Activated naive CD4-positive, alpha-beta T cell treated with Interleukin-2 at 50 U/mL for 16 hours (primary cell): ENCODE measurements at places on chromosomes 11 and 22.
A peak's percentile ranks its signal among the peaks of the same experiment; 100 is the strongest.

DNA sequence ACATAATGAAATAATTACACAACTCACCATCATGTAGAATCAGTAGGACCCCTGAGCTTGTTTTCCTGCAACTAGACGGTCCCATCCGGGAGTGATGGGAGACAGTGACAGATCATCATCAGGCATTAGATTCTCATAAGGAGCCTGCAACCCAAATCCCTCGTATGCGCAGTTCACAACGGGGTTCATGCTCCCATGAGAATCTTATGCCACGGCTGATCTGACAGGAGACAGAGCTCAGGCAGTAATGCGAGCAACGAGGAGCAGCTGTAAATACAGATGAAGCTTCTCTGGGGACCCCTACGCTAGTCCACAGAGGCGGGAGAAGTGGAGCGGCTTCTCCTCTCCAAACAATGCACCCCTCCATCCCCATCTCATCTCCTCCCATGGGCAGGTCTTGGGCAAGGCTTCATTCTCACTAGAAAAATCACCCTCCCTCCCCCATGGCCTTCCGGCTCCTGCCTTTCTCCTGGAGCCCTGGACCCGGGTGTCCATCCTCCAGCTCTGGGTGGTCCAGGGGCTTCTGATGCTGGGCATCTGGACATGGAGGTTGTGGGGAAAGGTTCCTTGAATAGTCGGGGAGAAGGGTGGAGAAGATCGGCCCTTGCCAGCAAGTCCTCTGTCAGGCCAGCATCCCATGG is 16.2 kb upstream of the RAC2 start:
- no peak for DNase-seq

DNA sequence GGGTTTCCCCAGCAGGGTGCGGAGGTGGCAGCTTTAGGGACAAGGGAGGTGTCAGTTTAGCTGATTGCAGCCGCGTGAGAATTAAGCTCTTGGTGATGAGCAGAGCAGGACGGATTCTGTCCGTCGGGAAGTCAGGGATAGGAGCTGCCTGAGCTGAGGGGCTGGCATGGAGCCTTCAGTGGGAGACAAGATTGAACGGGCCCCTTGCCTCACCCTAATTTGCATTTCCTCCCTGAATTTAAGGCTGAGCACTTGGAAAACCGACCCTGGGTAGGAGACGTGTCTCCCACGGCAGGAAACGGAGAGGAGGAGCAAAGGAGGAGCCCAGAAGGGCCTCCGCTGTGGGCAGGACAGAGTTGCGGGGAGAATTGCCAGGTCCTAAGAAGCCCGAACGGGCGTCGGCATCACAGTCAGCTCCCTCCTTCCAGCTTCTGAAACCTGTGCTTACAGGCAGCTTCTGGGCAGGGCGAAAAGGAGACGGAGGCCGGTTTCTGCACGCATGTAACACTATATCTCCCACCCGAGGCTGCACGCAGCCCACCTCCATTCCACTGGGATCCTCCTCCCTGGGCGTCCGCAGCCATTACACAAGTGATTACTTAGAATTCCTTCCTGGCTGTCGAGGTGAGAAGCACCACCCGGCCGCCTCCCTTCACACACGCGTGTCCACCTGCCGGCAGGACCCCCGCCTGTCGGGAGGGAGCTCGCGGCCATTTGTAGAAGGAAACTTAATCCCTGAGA is 345.8 kb downstream of the BRD1 start:
- no peak for DNase-seq

GRCh38 chr11:104570078-104570701 is 328.1 kb downstream of the CASP12 start:
- no peak for DNase-seq

- DNase-seq = no peak
Measured at GRCh38 chr22:31177420-31178162, 17.6 kb downstream of the RNF185 start.

- DNase-seq = no peak
Measured at GRCh38 chr22:26172389-26172990, 3.2 kb downstream of the SEZ6L start.

DNA sequence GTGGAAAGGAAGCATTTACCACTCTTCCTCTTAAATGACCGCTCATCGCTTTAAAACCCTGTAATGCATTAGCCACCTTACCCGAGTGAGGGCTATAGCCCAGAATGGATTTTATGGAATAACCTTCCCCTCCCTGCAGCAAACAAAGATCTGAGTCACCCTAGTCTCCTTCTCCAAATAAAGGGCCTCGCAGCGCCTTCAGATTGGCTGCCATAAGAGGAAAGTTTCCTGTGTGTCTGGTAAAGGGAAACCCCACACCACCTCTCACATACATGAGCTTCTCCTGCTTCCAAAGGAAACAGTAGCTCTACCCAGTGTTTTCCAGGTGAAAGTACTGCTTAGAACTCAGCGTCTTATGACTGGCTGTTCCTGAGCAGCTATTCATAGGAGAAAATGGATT is 47.8 kb downstream of the PPP2R1B start:
- no peak for DNase-seq

GRCh38 chr22:35921777-35922176 is 106.8 kb downstream of the RBFOX2 start:
- DNase-seq = peak; percentile 23

DNA sequence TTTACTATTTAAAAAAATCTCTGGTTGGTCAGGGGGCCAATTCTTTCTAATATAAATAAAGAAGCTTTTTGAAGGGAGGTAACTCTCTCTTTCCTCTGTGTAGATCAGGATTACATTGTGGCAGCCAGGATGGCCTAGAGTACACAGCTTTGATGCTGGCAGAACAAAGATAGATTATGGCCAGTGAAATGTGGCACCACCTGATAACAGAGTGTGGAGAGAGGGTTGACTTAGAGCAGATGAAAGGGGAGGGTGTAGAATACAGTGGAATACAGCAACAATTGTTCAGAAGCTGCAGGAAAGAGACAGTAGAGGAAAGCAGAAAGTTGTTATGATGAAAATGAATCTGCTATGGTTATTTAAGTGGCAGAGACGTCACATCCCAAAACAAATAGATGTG is 99.0 kb downstream of the FAR1 start:
- no peak for DNase-seq

- DNase-seq = no peak
Measured at GRCh38 chr11:75169101-75169885, 18.4 kb downstream of the SLCO2B1 start.

DNA sequence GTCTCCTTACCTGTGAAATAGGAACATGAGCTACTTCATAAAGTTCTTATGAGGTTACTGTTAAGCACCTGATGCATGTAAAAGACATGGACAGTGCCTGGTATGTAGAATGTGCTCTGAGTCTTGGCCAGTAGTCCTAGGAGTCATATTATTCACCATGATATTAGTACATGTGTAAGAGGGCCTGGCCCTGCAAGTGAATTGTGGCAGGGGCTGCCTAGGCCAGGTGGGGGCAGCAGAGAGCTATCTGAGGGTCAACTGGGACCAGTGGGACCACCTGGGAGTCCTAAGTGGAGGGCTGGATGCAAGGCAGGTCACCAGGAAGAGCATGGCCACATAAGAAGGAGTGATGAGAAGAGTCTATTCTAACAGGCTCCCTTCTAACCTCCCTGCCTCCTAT is 529.5 kb downstream of the SOX6 start:
- DNase-seq = no peak

GRCh38 chr11:122795307-122795706 is 43.0 kb upstream of the CRTAM start:
- DNase-seq = no peak

GRCh38 chr11:62061356-62062222 is 62.2 kb upstream of the INCENP start:
- no peak for DNase-seq

GRCh38 chr22:48602805-48603518 is 1224.7 kb downstream of the BRD1 start:
- DNase-seq = no peak

DNA sequence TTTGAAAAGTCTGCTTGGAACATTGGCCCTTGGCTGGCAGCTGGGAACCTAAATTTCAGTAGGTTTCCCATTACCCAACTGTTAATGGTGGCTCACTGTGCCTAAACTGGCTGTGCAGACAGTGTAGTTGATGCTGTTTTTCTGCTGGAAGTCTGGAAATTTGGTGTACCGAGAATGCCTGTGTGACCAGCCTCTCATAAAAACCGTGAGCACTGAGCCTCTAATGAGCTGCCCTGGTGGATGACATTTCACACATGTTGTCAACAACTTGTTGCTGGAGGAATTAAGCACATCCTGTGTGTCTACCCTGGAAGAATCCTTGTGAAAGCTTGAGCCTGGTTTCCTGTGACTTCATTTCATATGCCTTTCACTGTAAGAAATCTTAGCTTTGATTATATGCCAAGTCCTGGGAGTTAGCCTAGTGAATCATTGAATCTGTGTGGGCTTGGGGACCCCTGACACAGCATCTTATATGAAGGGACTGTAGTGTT is 131.1 kb downstream of the LDLRAD3 start:
- DNase-seq = no peak

GRCh38 chr11:27677108-27677507 is 23.1 kb downstream of the BDNF start:
- DNase-seq = no peak

DNA sequence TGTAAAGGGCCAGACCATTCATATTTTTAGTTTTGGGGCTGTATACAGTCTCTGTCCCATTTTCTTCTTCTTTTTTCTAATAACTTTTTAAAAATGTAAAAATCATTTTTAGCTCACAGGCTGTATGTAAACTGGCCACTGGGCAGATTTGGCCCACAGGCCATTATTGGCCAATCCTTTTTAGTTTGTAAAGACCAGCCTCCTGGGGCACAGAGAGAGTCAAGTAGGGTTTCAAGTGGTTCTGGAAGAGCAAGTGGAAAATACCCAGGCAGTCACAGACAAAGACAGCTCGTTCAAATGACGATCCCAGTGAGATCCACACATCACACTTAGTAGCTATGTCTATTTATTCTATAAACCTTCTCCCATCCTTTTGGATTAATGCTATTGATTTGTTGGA is 150.2 kb upstream of the ARHGAP20 start:
- DNase-seq = no peak

DNA sequence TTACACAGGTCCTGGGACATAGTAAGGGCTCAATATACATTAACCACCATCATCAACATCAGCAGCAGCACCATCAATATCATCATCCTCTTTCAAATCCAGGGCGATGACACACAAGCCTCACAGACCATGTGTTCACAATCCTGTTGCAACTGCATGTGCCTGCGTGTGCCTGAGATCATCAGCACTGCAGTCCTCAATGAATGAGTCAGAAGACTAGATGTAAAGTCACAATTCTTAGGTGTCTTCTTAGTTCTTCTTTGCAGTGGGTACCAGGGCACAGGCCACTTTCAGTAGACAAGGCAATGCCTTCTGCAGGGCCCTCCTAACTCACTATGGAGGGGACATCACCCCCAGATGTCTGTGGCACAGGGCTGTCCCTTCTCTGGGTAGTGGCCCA is 111.1 kb downstream of the MYO18B start:
- no peak for DNase-seq

DNA sequence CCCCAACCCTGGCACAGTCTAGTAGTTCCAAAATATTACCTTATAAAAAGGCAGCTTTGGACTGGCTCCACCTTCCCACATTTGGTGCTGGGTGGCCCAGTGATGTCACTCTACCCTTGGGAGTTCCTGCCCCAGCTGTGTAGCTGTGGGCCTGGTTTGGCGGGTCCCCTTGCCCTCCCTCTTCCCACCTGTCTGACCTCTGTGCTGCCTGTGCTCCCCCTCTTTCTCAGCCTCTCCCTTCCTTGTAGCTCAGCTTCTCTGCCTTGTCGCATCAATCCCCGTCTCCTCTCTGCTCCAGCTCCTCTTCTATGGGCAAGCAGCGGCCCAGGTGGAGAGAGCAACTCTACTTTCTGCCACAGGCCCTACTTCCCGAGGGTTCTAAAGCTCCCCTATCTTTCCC is 54.6 kb downstream of the CHRDL2 start:
- DNase-seq = no peak

DNA sequence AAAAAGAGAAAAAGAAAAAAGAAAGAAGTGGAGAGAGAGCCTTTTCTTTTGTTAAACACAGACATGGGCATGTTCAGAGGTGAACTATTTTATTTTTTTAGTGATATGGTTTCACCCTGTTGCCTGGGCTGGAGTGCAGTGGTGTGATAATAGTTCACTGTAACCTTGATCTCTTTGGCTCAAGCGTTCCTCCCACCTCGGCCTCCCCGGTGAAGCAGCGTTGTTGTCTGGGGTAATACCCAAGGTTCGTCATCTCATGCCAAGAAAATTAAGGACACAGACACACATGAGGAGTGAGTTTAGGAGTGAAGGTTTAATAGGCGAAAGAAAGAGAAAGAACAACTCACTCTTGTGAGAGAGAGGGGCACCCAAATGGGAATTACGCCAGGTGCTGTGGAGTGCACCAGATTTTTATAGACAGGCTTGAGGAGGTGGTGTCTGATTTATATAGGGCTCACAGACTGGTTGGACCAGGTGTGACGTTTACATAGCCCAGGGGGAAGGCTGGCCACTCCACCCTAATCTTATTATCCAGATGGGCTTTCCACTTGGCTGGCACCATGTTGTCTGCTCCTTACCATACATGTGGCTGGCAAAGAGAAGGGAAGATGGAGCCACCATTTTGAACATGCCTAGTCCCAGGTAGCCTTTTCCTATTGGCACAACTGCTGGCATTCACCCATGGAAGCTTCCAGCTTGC is 42.3 kb downstream of the GRAMD1B start:
- no peak for DNase-seq

GRCh38 chr11:20097319-20098221 is 62.7 kb downstream of the DBX1 start:
- DNase-seq = no peak

DNA sequence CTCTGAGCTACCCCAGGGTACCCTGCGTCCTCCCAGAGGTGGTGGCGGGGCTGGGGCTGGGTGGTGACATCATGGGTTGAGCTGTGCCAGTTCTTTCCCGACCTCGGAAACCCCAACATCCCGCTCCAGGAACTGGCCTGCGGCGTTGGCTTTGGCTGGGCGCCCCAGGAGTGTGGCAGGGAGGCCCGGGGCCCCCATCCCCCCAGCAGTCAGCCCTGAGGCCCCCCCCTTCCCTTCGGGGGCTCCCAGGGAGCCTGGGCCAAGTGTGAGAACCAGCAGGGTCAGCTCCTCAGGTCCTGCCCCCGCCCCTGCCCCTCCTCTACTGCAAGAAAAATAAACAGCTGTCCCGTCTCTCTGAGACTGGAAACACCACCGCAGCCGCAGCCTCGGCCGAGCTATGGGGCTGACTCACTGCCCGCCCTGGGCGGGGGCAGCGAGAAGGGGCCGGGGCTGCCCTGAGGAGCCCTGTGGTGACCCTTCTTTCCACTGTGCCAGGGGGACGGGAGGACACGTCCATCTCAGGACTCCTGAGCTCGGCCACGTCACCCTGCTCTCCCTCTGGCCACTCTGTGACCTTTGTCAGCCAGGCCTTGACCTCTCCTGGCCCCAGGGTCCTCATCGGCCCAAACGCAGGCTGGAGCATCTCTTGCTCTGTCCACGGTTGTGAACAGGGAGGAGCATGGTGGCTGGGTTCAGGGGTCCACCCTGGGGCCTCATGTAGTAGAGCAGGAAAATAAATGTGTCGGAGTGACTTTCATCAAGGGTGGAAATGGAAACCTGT is 73.4 kb downstream of the WNT7B start:
- no peak for DNase-seq

DNA sequence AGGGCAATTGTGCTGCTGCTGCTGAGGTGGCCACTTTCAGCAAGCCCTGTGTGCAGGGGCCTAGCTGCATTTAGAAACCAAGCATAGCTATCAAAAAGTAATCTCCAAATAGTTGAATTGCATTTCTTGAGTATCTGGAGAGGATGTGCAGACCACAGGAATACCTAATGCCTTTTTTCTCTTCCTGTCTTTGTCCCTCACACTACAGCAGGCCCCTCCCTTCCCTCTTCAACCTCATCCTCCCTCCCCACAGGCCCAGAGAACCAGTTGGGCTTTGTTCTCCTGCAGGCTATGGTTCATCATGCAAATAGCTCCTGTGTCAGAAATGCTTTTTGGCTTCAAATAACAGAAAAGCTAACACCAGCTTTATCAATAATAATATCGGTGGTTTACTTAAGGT is 47.7 kb downstream of the DKK3 start:
- DNase-seq = no peak
